ENCODE measurements at places on chromosomes 4 and X.

DNA sequence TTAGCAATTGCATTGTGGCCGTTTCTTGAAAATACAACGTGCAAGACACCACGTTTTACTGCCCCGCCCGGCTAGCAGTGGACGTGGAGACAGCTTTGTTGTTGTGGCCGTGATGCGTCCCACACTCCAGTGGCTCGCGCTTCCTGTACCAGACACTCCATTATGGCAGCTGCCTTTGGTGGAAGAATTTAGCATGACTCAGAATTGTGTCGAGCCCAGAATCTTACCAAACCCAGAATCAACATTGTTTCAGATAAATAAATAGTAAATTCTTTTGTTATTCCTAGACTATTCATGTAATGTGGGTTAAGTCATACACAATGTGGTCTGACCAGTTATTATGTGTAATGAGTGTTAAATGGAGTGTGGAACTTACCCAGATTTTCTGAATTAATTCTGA is 25.3 kb upstream of the S100P start:
- DNase-seq, result no peak

DNA sequence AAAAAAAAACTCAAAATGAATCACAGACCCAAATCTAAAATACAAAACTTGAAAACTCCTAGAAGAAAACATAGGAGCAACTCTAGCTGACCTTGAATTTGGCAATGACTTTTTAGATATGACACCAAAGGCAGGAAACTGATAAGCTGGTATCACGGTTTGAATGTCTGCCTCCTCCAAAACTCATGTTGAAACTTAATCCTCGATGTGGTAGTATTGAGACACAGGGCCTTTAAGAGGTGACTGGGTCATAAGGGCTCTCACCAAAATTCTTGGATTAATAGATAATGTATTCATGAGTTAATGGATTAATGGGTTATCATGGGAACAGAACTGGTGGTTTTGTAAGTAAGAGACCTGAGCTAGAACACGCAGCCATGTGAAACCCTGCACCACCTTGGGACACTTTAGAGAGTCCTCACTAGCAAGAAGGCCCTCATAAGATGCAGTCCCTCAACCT is 40.5 kb downstream of the FRYL start:
- DNase-seq, result no peak

DNA sequence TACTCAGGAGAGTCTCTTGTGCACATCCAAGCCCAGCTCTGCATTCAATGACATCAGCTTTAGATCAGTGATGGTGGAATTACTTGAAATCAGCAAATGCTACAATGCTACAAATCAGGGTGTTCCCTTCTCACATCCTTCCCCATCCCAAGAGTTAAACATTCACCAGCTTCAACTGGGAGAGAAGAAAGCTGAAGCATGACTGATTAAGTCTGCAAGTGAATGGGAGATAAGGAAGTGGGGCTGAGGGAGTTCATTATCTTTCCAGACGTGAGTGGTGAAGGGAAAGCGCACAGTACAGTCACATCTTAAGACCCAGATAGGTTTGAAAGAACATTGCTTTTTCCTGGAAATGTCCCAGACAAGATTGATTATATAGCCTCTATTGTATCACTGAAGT is 26.2 kb upstream of the MAP9 start:
- no peak for DNase-seq

- DNase-seq, result no peak
These were observed 127.9 kb upstream of the PCDH18 start for GRCh38 chr4:137660211-137660610.

GRCh38 chr4:71400810-71401209 is 62.0 kb downstream of the SLC4A4 start:
- DNase-seq, result no peak

GRCh38 chr4:74473155-74473811 is 28.3 kb downstream of the AREG start:
- peak; percentile 32 for DNase-seq

- no peak for DNase-seq
These were observed 19.9 kb upstream of the TMEM255A start for GRCh38 chrX:120331116-120331515.

DNA sequence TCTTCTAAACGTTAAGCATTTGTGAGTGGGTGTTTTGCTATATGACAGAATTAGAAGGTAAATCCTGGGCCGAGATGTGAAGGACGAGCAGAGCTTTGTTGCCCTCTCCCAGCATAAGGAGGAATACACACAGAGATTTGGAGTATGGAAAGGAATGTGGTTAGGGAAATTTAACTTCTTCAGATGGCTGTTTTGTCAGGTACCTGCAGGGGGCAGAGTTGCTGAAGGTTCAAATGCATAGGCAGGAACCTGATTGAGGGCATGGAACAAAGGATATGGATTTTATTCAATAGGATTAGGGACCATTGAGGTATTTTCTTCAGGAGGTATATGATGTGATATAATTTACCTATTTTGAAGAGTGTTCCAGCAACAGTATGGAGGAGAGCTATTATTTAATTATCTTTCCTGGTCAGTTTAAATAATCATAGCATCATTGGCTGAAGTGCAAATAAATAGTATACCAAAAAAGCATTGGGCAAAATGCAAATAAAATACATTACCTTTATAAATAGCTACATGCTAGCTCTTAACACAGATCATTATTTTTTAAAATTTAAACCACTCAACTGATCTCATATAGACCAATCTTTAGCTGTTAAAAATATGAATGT is 143.6 kb downstream of the SLIT2 start:
- no peak for DNase-seq

DNA sequence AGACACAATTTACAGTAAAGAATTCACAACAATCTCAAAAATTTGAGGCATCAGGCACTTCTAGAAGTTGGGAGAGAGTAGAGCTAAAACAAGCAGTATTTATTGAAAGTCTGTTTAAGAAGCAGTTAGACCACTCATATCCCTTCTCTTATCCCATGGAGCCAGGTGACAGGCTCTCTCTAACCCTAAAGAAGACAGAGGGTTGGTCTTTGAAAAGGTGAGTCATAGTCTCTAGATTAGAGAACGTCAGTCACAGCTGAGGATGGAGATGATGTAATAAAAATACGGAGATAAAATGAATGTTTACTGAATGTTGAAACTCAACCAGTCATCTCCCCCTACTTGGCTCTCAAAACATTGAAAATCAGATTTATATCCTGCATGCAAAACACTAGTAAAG is 223.8 kb downstream of the CHIC2 start:
- no peak for DNase-seq

DNA sequence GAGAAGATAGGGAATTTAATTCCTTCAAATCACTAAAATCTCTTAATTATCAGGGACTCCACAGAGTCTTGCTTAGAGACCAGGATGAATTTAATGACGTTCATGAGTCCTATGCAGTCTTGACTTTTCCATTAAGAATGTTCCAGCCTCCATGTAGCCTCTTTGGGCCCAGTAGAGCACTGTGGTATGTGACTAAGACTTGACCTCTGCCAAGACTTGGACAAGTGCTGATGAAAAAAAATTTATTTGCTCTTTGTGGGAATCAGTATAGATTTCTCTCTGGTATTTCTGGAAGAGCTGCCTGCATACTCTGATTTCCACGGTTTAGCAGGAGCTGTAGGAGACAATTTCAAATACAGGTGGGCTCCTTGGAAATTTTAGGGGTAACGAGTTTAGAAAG is 40.6 kb downstream of the CHRDL1 start:
- DNase-seq, result no peak

- DNase-seq, result no peak
These were observed 61.1 kb downstream of the HDX start for GRCh38 chrX:84441143-84441542.

- DNase-seq, result no peak
These were observed 1.5 kb upstream of the SCARB2 start for GRCh38 chr4:76215077-76215476.
